ENCODE measurements at places on chromosomes 4 and X. TPM values are rescaled to one million over a fixed set of nuclear protein-coding genes. Genes with fewer than 3 reads are reported as not detected.

RNF128 gene
- 1.6 TPM for total RNA-seq

CORIN gene
- total RNA-seq: 0.82 TPM

GPR50 gene
- total RNA-seq: not detected

MMRN1 gene
- total RNA-seq: 2.4 TPM

GPR119 gene
- not detected for total RNA-seq

DNA sequence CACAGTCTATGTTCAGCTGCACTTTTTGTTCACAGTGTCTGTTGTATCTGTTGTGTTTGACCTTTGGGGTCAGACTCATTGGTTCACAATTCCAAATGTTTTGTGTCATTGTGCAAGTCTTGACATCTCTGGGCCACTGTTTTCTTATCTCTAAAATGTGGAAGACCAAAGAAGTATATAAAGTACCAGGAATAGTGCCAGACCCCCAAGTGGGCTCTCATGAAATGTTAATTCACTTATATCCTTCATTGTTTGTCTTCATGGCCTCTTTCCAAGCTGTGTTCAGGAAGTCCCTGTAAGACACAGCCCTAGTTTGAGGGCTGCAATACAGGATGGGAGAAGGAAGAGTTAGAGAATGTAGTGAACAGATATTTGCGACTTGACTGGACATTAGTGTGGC, 468.3 kb upstream of the BOD1L1 start:
- DNase-seq: no peak

- no peak for DNase-seq
These were observed 303.4 kb downstream of the FGF13 start for GRCh38 chrX:138408101-138408500.

DNA sequence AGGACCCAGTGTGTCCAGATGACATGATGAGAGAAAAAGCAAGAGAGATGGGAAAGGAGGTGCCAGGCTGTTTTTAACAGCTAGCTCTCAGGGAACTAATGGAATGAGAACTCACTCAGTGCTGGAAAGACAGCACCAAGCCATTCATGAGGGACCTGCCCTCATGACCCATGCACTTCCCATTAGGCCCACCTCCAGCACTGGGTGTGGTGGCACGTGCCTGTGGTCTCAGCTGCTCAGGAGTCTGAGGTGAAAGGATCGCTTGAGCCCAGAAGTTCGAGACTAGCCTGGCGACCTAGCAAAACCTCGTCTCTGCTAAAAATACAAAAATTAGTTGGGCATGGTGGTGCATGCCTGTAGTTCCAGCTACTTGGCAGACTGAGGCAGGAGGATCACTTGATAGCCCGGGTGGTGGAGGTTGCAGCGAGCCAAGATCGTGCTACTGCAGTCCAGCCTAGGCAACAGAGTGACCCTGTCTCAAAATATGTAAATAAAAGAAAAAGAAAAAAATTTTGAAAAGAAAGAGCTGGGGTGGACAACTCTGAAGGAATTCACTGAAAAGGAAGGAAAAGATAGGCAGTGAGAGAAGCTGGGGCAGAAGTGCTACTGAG, 50.9 kb downstream of the FAM193A start:
- no peak for DNase-seq

- no peak for DNase-seq
These were observed 232.9 kb upstream of the F9 start for GRCh38 chrX:139297638-139298037.

- DNase-seq: no peak
These were observed 141.4 kb downstream of the NAA11 start for GRCh38 chr4:79184476-79184875.

DNA sequence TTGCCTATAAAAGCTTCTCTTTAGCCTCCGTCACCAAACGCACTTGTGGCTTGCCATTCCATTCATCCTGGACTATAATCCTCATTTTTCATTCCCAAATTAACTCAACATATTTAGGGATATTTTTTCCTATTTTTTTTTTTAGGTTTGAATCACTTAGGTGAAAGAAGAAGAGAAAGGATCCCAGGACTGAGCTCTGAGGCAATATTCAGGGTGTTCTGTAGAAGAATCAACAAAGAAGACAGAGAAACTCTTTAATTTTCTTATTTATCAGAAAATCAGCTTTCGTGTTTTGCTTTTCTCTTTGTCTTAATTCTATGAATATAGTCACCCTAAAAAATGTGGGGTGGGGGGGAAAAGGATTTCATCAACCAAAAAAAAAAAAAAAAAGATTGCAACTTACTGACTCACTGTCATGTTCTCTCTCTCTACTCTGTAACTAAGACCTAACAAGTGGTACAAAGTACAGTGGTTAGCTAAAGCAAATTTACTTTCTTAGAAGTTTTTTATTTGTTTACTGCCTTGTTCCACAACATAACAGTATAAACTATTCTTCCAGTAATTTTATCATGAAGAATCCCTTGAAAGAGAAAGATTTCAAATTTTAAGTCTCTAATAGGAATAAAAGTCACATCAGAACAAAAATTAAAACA, 272.0 kb downstream of the DHX15 start:
- no peak for DNase-seq

GRCh38 chrX:39728852-39729598, 368.7 kb downstream of the BCOR start:
- DNase-seq: no peak

DNA sequence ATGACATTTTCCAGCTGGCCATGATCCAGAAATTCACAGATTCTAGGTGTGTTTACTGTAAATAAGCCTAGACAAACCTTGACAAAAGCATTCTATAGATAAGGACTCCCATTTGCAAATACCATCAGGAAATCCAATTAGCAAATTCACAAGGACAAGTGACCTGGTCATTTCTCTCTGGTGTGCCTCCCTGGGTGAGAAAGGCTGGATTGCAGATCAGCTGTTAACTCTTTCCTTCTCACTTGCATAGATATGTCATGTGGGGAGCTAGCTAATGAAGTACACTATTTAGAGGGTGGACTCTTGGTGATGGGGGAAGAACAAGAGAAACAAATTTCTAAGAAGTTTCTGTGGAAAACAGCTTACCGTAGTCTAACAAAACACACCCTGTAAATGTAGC, 58.9 kb downstream of the MOSPD2 start:
- no peak for DNase-seq
